ENCODE measurements at places on chromosomes 16 and 17.

GRCh38 chr16:57061084-57061905 is 31.1 kb upstream of the CPNE2 start:
- no peak for DNase-seq

- no peak for DNase-seq
Observed at GRCh38 chr17:61723183-61723582, 132.2 kb upstream of the NACA2 start.

DNA sequence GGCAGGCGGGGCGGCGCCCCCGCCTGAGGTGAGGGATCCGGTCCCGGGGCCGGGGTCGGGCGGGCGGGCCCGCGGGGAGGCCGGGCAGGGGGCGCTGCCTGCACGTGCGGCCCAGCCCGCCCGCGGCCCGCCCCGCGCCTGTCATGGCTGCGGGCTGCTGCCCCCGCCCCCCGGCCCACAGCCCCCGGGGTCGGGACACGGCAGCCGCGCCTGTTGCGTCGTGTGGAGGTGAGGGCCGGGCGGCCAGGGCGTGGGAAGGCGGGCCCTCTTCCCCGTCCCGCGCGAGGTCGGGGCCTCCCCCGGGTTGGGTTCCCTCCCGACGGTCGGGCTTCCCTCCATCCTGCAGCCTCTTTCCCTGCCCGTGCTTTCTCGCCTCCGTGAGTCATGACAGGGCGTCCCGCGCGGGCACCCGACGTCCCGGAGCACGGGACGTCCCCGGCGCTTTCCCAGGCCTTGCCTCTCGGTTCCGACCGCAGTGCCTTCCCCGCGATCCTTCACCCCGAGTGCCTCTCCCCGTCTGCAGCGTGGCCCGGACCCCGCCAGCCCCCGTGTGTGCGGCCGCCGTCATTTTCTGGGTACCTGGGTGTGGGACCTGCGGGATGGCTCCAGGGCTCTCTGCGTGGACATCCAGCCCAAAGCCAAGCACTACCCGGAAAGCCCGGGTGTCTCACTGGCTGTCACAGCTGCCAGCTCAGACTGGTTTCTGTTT is 76.7 kb downstream of the CHD9 start:
- peak; percentile 45 for DNase-seq

- peak; percentile 61 for DNase-seq
Observed at GRCh38 chr17:38676706-38677504, 2.1 kb upstream of the EPOP start.

DNA sequence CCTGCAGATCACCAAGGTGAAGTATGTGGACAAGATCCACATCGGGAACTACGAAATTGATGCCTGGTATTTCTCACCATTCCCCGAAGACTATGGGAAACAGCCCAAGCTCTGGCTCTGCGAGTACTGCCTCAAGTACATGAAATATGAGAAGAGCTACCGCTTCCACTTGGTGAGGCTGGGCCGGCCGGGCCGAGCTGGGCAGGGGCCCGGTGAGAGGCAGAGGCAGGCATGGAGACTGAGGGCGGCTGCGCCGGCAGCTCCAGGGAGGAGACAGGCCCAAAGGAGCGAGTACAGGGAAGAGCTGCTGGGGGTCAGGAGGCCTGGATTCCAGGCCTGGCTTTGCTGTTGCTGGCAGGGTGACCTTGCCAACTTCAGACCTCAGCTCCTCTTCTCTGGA is 8.3 kb downstream of the PRSS8 start:
- no peak for DNase-seq

DNA sequence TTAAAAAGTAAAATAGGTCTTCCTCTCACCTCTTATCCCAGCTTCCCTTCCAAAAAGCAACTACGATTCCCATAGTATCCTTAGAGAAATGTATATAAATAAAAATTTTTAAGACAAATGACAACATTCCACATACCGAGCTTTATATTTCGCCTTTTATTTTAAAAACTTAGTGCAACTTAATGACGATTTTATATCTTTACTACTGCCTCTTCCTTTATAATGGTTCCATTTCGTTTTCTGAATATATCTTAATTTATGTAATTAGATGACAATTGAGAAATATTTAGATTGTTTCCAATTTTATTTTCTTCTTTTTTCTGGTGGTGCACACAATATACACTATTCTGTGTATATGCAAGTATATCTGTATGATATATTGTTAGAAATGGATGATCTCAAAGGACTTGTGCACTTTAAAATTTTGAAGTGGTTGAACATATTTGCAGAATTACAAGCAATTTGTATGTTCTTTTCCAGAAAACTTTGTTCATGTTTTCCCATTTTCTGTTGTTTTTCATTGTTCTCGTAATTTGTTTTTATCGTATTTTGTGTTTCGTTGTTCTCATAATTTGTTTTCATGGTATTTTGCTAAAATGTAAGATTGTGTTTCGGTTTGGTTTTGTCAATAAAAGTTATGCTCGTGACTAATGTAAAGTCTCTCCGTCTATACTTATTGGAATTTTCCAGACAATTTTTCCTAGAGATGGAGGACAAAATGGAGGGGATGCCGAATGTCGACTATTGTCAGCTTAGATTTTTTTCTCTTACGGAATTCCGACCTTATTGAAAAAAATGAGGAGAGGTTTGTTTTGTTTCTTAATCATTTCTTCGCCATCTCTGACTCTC is 20.4 kb upstream of the HOXB13 start:
- no peak for DNase-seq

DNA sequence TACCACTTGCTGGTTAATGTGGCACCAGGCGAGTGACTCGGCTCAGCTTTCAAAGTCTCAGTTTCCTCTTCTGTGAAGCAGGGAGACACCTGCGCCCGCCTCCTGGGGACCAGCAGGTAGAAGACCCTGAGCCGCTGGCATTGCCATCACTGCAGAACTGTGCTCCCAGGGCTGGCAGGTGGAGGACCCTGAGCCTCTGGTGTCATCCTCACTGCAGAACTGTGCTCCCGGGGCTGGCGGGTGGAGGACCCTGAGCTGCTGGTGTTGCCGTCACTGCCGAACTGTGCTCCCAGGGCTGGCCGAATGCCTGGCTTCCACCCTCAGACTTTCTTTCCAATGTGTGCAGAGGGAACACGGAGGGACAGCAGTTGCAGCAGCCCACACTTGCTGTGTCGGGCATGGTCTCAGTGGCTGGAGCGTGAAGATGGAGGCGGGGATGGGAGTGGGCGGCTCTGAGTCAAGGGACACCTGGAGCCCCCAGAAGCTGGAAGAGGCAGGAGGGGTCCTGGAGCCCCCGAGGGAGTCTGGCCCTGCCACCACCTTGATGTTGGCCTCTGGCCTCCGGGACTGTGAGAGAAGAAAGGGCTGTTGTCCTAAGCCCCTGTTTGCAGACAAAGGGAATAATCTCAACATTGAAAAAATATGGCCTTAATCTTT is 75.8 kb upstream of the METTL9 start:
- DNase-seq: no peak

GRCh38 chr16:16164243-16164642 is 59.1 kb downstream of the ABCC6 start:
- DNase-seq: no peak

DNA sequence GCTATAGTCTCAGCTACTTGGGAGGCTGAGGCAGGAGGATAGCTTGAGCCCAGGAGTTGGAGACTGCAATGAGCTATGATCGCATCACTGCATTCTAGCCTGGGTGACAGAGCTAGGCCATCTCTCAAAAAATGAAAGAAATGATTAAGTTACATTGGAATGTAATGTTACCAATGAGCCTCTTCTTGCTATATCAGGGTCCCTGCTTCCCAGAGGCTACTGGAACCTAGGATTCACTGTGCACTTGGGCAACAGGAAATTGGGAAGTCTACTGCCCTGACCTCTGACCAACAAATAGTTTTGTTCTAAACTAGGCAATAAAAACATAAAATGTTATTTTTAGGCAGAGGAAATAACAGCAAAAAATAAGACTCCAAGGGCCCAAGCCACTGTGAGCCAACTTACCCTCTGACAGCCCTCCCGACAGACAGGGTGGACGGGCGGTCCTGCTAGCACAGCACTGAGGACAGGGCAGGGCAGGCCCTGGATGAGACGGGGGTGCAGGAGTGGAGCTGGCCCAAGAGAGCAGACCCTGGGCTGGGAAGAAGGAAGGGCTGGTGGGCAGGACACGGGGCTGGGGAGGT is 27.5 kb downstream of the NSMCE1 start:
- no peak for DNase-seq

GRCh38 chr17:28482551-28483199 is 9.2 kb downstream of the SLC13A2 start:
- no peak for DNase-seq

DNA sequence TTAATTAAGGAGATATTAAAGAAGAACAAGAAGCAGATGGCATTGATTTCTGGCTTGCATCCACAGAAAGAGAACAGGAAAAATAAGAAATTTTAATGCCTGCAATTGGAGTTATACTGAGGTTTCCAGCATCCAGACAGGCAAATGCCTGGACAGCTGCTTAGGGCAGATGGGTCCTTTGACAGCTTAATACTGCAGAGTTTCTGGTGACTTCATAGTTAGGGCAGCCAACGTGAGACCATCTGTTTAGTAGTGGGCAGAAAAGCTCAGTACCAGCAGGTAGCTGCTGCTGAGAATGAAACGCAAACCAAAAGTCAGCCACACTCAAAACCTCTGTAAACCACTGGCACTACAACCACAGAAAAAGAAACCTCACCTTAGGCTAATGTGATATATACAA is 109.8 kb downstream of the CDK5R1 start:
- no peak for DNase-seq

DNA sequence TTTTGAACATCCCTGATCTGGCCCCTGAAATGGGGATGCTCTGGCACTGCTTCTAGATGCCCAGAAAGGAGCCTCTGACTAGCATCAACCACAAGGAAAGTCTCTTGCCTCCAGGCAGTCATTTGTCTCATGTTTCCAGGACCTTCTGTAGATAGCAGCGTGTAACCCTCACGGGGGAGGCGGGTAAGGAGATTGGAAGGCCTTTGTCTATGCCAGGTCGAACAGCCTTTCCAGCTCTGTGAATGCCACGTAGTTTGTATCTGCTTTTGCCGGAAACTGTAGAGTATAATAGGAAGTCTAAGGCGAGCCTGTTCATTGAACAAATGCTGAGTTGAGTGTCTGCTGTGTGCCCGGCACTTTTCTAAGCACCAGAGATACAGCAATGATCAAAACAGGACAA is 43.9 kb upstream of the AQP8 start:
- no peak for DNase-seq

DNA sequence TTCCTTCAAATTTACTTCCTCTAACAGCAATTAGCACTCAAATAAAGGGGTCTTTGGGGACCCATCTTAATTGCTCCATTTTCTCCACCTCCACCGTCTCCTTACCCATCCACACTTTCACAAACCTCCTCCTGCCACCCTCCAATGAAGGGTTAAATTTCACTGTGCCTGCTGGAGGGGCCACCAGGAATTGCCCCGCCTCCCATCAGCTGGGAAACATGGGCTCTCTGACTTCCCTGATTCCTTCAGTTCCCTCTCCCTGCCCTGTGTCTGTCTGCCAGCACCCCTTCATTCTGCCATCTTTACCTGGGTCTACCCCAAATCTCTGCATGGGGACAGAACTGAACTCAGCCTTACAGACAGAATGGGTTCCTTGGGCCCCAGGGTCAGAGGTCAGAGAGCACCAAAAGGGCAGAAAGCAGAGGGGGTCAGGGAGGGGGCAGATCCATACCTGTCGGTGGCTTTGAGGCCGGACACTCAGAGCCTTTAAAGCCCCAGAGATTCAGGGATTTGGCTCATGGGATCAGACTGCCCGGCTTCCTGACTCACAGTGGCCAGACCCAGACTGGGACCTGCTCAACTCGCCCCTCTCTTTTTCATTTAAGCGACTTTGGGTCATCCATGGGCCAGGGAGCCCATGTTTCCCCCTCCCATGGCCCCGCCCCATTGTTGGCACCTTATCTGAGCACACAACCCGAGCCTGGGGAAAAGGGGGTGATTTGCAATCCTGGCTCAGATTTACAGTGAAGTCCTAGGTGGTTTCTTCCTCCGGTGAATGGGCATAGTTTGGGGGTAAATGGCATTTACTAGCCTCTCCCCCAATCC is 17.6 kb upstream of the SP2 start:
- DNase-seq: no peak

GRCh38 chr16:69482410-69482991 is 58.1 kb downstream of the CYB5B start:
- DNase-seq: no peak

DNA sequence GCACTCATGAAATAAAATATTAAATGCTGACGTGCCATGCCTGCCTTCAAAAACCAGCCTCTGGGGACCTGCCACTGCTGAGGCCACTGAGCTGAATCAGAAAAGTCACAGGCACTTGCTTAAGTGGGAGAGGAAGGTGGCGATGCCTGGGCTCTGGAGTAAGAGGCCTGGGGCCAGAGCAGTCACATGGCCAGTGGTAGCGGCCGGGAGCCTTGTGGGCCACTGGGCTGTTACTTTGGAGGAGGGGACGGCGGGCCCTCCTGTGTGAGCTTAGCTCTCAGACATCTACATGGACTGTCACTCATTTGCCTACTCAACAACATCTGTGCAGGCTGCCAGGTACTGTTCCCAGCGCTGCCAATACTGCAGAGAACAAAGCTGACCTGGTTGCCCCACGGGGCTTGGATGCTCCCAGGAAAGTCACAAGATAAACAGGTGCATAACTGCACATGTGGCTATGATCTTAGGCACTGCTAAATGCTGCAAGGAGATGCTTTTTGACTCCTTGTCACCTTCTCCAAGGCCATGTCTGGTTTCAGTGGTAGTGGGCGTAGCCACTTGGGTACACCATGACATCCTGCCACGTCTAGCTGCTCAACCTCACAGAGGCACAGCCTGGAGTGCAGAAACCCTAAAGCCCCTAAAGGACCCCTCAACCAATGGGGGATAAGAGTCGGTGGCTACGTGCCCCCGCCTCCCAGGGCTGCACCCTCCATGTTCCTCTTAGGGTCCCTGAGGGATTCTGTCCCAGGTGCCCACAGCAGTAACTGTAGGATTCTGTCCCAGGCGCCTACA is 11.6 kb downstream of the COTL1 start:
- DNase-seq: no peak

DNA sequence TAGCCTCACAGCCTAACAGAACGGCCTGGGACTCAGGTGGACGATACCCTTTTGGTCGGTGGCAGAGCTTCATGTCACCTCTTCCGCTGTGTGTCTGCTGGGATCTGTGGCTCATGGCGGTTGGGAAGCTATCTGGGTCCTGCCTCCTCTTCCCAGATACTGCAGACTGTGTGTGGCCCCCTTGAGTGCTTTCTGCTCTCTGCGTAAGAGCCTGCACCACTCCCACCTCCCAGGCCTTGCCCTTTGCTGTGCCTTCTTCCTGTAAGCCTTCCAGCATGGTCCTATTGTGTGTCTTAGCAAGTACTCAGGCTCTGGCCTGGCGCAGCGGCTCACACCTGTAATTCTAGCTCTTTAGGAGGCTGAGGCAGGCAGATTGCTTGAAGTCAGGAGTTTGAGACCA is 17.5 kb upstream of the ADCY7 start:
- no peak for DNase-seq

GRCh38 chr17:65028545-65028843 is 28.0 kb downstream of the GNA13 start:
- no peak for DNase-seq
